ENCODE measurements at places on chromosomes 11 and 22. TPM values are rescaled to one million over a fixed set of nuclear protein-coding genes. Genes with fewer than 3 reads are reported as not detected.

Gene APOL5
- total RNA-seq, result not detected

Gene AKIP1
- 17.4 TPM for total RNA-seq

Gene MUC5AC
- total RNA-seq, result 0.03 TPM

Gene MIEF1
- 15.8 TPM for total RNA-seq

Gene MMP20
- total RNA-seq, result not detected

Gene SCGB2A2
- not detected for total RNA-seq

Gene RFPL3
- not detected for total RNA-seq

Gene SMIM35
- total RNA-seq, result not detected

Gene CARD18
- total RNA-seq, result not detected

Gene ADORA2A
- 7.3 TPM for total RNA-seq

Gene RIMBP3B
- 0.46 TPM for total RNA-seq
